ENCODE measurements at places on chromosomes 16 and 17.
A peak's percentile ranks its signal among the peaks of the same experiment; 100 is the strongest.

- DNase-seq: no peak
Observed at GRCh38 chr16:10936272-10936984, 5.8 kb downstream of the DEXI start.

DNA sequence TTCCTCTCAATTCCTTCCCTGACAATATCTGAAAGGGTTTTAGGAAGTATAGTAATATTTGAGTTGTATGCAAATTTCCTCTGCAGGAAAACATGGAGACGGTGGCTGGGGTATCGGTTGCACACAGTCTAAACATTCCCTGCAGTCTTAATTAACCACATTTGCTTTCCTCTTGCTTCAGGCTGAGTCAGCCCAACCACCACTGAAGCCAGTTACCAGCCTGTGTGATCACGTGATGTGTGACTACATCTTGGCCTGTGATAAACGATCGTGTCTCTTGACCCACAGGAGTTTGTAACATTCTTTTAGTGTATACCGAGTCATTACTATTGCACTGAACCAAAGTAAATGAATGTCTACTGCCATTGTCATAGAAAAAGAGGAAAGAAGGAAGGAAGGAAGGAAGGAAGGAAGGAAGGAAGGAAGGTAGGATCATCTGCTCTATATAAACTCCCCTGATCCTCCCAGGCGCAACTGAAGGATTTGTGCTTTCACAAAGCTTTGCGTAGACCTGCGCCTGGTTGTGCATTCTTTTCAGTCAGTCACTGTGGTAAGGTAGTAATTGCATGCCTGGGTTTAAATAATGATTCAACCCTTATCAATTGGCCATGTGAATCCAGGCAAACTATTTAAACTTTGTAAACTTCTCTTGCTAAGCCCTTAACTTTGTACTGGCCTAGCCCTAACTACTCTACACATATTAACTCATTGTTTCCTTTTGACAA is 280.6 kb upstream of the SALL1 start:
- no peak for DNase-seq

DNA sequence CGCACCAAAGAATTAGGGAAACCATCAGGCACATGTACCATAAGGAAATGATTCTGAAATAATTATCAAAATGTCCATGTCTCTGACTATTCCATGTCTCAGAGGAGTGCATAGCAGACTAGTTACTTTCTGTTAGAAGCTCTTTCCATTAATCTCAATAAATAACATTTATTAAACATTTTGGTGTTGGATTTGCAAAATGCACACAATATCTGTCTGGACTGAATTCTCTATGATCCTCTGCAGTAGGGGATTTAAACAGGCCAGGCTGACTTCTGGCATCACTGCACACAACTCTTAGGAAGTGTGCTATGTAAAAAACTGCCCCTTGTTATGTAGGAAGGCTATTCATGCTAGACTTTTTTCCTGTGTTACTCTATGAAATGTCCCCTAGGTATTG is 283.3 kb upstream of the CDH5 start:
- DNase-seq: no peak

DNA sequence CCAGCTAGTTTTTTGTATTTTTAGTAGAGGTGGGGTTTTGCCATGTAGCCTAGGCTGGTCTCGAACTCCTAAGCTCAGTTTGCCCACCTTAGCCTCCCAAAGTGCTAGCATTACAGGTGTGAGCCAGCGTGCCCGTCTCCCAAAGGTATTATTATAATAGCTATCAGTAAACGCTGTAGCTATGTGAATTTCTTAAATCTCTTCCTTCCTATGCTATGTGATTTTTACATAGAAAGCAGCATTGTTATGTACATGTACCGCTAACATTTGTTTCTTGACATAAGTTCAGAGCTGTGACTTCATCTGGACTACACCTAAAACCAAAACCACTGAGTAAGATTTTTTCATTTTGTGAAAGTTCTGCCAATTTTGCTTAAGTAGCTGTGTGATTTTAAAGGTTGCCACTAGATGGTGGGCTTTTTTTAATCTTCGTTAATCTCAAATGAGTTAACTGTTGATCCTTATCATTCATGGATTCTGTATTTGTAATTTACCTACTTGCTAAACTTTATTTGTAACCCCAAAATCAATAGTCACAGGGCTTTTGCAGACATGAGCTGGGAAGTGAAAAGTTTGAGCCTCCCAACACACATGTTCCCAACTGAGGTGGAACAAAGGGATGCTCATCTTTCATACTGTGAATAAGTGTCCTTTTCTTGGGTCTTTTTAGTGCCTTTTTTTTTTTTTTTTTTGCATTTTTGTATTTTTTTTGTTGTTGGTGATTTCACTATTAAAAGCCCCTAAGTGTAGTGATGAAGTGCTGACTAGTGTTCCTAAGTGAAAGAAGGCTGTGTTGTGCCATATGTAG is 21.9 kb downstream of the PRKAR1A start:
- DNase-seq: no peak

DNA sequence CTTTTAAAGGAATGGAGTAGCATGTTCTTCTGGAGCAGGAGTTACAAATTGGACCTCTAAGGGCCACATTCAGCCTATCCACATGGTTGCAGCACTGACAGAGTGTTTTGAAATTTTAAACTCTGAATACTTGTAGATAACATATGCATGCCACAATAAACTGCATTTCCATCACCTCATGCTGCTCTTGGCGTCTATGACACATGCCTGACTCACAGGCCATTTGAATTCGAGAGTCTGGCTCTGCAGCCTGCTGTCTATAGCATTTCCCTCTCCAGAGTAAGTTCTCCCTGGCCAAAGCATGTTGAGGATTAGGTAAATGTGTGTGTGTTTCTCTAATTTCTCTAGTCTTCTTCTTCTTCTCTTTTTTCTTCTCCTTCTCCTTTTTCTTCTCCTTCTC is 28.7 kb upstream of the MYOCD start:
- DNase-seq: no peak

- DNase-seq: no peak
Observed at GRCh38 chr16:91484-91883, 13.5 kb downstream of the MPG start.

- DNase-seq: no peak
Observed at GRCh38 chr17:33811984-33812577, 443.0 kb upstream of the CCL2 start.

- peak; percentile 37 for DNase-seq
Observed at GRCh38 chr16:89093602-89094251, at the start of gene ACSF3. ACSF3 (plus strand) TSS chr16:89093852; CDS start chr16:89100682, 6,830 bp downstream.

DNA sequence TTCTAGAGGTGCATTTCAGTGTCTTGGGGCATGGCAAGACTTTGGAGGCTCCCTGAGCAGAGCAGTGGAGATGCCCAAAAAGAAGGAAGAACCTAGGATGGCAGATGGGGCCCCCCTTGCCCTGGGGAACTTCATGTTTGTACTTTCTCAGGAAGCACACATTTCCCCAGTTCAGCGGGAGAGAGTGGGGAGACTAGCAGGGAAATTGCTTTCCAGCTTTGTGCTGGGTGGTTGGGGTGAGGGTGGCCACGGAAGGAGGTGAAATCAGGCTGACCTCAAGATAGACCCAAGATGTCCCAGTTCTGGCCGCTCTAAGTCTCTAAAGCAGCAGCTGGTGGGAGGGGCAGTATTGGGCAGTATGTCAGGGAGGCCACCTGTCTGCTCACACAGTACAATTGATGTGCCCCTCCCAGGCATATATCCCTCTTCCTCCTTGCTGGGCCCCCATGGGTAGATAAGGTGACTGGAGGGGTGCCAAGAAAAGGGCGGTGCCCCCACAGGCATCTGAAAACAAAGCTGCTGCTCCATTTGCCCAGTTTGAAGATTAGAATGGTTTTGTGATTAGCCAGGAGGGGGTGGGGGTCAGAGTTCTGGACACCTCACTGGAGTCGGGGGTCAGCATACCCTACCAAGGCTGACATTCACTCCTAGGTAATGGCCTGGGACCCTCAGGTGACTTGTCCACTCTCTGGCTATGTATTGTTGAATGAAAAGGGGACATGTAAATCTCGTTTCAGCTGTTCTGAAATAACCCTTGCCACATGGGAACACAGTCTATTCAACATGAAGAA is 17.1 kb upstream of the NAGLU start:
- no peak for DNase-seq

GRCh38 chr16:46828943-46829342 is 2.0 kb downstream of the C16orf87 start:
- DNase-seq: no peak

DNA sequence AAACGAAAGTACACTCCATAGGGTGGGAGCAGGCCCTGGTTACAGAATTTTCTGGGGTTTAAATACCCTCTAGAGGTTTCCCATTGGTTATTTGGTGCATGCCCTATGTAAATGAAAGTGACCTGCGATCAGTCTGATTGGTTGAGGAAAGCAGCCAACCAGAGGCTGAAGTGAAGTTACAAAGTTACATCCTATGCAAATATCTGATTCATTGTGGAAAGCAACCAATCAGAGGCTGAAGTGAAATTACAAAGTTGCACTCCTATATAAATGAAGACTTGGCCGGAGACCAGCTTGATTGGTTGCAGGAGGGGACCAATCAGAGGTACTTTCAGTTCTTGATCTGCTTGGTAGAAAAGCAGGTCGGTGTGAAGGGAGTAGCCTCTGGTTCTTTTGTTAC is 24.4 kb downstream of the NAA60 start:
- no peak for DNase-seq

- DNase-seq: no peak
Observed at GRCh38 chr16:30561089-30561816, 3.1 kb upstream of the ZNF764 start.

- DNase-seq: no peak
Observed at GRCh38 chr17:55320594-55321426, 56.0 kb downstream of the HLF start.

DNA sequence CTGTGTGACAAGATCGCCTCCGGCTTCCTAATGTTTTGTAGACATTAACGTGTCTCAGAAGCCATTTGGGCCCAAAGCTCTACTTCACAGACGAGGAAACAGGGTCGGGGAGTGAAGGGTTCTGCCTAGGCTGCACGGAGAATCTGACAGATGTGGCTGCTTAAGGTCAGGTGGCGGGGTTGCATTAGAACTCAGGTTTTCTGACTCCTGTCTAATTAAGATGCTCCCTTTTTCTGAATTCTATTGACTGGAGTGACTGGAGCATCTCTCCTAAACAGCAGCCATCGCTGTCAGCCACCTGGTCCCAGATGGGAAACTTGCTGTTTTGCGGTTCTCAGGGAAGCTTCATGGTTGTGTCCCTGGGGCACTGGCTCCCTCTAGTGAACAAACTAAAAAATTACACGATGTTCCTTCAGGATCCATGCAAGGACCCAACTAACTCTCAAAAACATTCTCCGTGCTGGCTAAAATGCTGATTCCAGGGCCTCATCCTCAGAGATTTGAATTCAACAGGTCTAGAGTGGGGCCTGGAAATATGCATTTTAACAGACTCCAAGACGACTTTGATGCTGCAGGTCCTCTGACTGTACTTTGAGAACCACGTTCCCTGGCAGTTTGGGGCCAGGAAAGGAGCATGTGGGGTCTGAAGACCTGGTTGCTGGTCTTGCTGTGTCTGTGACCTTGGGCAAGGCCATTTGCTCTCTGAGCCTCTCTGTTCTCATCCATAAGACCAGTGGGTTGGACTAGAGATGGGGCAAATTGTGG is 117.4 kb downstream of the IRF8 start:
- DNase-seq: peak; percentile 27

- DNase-seq: no peak
Observed at GRCh38 chr16:26795184-26795583, 271.5 kb upstream of the C16orf82 start.

GRCh38 chr17:2197271-2197670 is 106.3 kb downstream of the SMG6 start:
- DNase-seq: no peak

GRCh38 chr17:8482546-8482945 is 46.9 kb downstream of the NDEL1 start:
- no peak for DNase-seq

- DNase-seq: no peak
Observed at GRCh38 chr16:49563666-49564065, 190.1 kb downstream of the C16orf78 start.

DNA sequence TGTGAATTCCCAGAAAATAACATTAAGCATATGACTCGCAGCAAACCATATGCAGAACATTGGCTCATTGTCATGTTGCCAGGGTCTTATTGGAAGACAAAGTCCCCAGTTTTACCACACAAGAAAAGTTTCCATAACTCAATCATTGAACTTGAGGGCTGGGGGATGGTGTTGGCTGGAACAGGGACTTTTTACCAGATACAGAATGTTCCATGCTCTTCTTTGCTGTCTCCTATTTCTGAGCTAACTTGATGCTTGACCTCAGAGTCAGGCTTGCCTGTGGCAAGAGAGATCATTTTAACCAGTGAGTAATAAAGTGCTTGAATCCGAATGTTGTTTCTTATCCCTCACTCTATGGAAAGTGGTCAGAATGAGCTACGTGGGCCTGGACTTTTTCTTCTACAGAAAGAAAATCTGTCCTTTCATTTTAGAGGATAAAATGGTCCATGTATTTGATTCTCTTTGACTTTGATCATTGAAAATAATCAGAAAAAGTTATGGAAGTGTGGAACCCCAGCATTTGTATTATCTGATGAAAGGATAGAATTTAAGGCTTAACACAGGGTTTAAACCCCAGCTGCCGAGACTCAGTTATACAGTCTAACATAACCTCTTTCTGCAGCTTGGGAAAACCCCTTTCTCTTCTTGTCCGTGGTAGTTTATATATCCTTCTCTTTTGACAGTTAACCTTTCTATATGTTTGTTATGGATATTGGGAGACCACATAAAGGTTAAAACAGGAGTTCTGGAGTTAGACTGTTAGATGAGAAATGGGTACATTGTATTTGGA is 67.0 kb downstream of the TUBD1 start:
- DNase-seq: no peak

- no peak for DNase-seq
Observed at GRCh38 chr17:63460018-63460417, 13.9 kb upstream of the CYB561 start.

Data from T-helper 2 cell (primary cell).